ENCODE measurements at places on chromosomes 16 and 17.

- DNase-seq: peak; percentile 0
These were observed 741 bp downstream of the PLK1 start for GRCh38 chr16:23679274-23679985.

DNA sequence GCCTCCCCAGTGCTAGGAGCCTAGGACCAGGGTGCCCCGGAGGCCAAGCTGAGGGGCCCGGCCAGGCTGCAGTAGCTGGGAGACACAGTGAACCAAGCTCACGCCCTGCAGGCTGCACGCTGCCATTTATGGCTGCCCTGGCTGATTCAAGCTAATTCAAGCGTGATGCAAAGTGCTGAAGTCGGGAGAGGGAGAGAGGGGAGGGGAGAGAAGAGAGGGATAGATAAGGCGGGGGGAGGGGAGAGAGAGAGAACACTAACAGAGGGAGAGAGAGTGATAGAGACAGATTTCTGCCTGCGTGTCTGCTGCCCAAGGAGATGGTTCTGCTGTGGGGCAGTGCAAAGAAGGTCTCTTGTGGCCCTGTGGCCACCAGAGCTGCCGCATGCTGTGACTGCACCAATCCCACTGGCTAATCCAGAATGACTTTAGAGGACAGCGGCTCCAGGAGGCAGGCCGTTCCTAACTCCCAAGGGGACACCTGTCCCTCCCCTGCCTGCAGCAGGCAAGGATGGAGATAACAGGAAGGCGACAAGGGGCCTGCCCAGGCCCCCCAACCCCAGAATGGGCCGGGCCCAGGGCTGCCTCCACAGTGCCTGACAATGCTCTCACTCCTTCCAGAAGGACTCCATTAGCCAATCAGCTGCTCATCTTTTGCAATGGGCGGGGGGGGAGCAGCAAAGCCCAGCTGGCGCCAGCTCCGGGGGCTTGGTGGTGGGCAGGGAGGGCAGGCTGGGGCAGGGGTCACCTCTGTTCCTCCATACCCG is 12.9 kb downstream of the MXRA7 start:
- peak; percentile 45 for DNase-seq

DNA sequence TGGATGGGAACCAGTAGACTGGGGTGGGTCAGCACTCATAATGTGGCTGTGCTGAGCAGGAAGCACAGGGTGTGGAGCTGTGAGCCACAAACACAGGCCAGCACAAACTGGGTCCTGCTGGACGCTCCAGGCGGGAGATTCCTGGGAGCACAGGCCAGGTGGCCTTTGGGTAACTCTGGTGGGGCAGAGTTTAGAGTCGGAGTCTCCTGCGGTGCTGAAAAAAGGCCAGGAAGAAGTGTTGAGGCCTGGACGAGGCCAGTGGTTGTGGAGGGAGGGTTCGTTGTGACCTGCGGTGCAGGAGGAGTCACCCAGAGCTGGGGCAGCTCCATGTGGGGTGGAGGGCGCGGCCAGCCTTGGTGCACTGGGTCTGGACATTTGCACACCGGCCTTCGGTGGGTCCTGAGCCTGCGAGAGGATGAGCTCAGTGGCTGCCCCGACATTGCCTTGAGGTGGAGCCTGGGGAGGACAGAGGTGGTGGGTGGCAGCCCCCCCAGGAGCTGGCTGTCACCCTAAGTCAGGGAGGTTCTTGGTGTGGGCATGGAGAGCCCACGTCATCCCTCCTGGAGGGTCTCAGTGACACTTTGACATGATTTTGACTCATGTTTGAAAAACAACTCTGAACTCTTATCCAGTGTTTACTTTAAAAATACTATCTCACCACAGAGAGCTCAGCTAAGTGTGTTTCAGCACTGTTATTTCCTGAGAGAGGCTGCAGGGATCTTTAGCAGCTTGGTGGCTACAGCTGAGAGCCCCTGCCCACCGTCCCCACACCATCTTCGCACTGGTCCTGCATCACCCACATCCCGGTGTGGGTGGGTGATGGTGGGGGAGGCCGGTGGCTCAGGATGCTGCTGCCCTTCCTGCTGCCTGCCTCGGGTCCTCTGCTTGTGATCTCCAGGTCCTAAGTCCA is 98.7 kb downstream of the NPIPB11 start:
- DNase-seq: no peak

GRCh38 chr16:4261557-4262172 is 11.2 kb downstream of the TFAP4 start:
- no peak for DNase-seq

Measured in NCI-H1436 (cell line).